RPMI7951 (cell line): ENCODE measurements at places on chromosomes 16 and 17.
A peak's percentile ranks its signal among the peaks of the same experiment; 100 is the strongest.

DNA sequence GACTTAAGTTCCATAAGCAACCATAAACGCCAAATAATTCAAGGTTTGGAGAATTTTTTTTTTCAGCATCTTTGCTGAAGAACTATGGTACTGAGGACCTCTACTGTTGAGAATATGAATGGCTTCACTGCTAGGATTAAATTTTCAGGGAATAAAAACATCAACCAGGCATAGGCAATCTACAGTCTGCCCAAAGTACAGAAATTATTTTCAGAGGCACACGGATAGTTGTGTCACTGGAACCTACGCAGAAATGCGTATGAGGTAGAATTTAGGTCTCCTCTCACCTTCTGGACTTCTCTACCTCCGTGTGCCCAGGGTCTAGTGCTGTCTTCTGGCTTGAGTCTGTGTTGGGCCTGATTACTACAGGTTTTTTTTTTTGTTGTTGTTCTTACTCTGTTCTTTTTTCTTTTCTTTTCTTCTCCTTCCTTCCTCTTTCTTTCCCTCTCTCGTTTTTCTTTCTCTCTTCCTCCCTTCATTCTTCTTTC lies 39.7 kb downstream of the NACA2 start:
- DNase-seq = peak; percentile 51

- peak; percentile 9 for DNase-seq
These were observed 2.0 kb downstream of the WNK4 start for GRCh38 chr17:42782166-42783061.

GRCh38 chr16:75053791-75054555 lies 55.1 kb downstream of the ZNRF1 start:
- no peak for DNase-seq

- no peak for DNase-seq
These were observed 199.3 kb downstream of the CCDC182 start for GRCh38 chr17:57545731-57546342.

DNA sequence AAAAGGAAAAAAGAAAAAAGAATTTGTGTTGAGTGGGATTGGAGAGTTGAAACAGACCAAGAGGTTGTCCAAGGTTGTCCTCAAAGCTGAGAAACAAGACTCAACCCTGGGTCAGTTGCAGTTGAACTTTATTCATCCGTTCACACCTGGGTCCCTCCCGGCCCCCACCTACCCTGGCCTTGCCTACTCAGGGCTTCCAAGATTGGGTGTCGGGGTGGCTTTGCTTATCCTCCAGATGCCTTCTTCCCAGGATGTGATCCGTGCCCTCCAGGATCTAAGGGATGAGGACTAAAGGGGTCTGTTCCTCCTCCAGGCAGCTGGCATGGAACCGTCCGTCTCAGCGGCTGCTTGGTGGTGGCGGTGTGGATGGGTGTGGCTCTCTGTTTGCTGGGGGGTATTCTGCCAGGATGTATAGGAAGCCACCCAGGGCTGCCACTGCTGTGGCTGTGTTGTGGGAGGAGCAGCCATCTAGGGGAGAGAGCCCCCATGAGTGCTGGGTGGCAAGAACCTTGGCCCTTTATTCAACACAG lies 10.3 kb upstream of the NAGPA start:
- DNase-seq = no peak

GRCh38 chr17:79595471-79595870 lies 15.4 kb downstream of the RBFOX3 start:
- no peak for DNase-seq

- no peak for DNase-seq
These were observed 332.0 kb downstream of the BCAS3 start for GRCh38 chr17:61009663-61010062.

DNA sequence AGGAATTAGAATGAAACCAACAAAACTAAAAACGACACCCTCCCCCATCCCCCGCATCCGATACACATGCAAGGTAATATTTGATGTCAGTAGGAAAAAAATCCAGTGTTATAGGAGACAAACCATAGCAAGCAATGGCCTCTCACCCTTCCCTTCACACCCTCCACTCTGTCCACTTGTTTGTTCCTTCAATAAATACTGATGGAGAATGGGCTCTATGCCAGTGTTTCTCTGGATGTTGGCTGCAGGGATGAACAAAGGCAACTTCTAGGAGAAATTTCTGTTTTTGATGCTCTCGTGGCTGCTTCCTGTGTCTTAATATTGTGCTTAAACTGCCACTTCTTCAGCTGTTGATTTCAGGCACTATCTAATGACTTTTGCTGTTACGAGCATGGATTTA lies 98.8 kb downstream of the WWOX start:
- no peak for DNase-seq

DNA sequence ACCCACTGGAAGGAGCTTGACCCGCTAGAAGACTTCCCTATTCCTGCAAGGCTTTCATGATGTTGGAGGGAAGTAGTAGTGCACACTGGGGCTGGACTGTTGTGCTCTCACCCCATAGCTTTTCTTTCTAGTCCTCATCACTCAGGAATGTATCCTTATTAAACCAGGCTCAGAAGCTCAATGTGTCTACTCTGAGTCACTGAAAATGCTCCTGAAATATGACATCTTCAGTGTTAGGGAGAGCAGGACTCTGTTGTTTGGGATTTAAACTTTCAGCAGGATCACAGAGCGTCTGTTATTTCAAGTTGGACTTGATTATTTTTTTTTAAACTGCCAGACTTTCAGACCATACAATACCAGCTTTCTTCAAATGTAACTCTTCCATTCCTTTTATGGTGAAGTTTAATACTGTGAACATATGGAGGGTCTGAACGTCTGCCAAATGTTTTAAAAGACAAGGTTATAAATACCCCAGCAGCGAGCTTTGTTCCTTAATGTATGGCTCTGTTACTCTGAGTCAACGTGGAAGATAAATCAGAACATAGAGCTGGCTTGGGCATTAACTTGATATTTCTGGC lies 257.5 kb downstream of the CDH11 start:
- DNase-seq = peak; percentile 84

GRCh38 chr16:87317750-87318644 lies 805 bp upstream of the C16orf95 start:
- peak; percentile 58 for DNase-seq

- DNase-seq = no peak
These were observed 79.3 kb downstream of the EMP2 start for GRCh38 chr16:10501016-10501607.

DNA sequence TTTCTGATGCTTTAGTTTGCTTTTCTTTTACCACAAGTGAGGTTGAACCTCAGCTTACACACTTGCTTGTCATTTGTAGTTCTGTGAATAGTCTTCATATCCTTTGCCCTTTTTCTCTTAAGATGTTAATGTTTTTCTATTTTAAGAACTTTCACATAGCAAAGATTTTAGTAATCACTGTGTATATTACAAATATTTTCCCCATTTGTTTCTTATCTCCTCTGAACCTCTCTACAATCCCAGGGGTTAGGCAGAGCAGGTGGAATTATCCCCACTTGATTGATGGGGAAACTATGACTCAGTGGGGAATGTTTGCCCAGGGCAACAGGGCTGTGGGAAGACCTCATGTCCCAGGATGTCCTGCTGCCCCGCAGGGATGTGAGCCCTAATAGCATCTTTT lies 11.7 kb upstream of the MYH3 start:
- peak; percentile 26 for DNase-seq

- no peak for DNase-seq
These were observed 39.9 kb upstream of the SDK2 start for GRCh38 chr17:73684183-73684582.

GRCh38 chr17:3609689-3610088 lies 478 bp upstream of the TRPV1 start:
- no peak for DNase-seq

DNA sequence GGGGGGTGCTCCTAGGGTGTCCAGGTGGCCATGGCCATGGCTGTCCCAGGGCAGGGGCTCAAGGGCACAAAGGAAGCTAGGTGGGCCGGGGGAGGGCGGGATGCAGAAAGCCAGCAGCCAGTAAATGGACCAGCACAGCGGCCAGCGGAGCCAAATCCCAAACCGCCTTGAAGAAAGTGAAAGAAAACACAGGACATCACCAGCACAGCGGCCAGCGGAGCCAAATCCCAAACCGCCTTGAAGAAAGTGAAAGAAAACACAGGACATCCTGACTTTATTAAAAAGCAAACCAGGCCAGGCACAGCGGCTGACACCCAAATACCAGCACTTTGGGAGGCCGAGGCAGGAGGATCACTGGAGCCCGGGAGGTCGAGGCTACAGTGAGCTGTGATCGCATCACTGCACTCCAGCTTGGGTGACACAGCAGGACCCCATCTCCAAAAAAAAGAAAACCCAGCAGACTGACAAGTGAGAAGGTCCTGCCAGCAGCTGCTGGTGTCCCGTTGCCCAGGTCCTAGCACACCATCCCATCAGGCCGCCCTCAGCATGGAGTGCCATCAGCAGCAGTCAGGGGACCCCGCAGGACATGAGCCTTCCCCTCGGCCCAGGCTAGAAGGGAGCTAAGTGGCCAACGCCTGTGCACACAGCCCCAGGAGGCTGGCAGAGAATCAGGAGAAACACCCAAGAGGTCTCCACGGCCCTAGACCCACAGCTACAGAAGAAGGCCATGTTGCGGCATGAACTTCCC lies 17.0 kb downstream of the SLC38A10 start:
- no peak for DNase-seq

GRCh38 chr16:12147681-12148080 lies 171.1 kb downstream of the SNX29 start:
- peak; percentile 66 for DNase-seq

DNA sequence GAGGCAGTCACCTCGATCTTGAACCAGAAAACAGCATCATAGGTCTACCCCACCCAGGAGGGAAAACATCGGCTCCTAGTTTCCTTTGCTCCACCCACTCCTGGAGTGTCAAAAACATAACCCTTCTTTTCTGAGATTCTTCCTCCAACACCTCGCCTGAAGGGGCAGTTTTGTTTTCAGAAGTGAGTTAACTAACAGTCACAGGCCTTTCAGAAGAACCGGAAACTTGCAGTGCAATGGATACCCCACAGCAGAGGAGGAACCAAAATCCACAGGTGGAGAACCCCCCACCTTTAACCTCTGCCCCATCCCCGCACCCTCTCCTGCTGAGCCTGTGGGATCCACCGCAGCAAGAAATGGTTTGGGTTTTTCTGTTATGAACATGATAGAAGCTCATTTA lies 7.8 kb upstream of the TEX2 start:
- DNase-seq = no peak

DNA sequence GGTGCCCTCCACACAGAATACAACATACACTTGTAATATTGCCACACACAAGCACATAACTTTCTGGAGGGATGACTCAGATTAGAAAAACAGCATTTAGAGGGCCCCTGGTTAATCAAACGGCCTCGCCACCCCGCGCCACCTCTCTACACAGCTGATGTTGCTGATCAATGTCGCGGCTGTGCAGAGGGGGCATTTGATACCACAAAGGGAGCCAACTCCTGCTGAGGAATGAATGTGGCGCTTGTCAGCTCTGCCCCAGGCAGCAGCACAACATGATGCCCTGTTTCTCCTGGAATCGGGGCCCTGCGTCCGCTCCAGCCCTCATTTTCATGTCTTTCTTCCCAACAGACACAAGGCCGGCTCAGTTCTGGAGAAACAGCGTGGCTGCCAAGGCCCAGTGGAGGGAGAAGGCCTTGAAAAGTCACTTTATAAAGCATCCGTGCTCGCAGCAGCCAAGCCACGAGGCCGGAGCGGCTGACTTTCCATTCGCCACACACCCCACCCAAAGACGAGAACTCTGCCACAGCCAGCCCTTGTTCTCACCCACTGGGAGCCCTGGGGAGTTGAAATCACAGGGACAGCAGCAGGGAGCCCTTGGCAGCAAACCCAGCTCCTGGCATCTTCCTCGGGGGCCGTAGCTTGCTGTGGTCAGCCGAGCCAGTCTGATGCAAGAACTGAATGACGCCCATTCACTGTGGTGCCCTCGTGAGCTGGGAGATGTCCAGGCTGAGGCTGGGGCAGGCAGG lies 65.6 kb downstream of the XYLT1 start:
- DNase-seq = peak; percentile 96

GRCh38 chr16:65102326-65102725 lies 19.5 kb downstream of the CDH11 start:
- no peak for DNase-seq

DNA sequence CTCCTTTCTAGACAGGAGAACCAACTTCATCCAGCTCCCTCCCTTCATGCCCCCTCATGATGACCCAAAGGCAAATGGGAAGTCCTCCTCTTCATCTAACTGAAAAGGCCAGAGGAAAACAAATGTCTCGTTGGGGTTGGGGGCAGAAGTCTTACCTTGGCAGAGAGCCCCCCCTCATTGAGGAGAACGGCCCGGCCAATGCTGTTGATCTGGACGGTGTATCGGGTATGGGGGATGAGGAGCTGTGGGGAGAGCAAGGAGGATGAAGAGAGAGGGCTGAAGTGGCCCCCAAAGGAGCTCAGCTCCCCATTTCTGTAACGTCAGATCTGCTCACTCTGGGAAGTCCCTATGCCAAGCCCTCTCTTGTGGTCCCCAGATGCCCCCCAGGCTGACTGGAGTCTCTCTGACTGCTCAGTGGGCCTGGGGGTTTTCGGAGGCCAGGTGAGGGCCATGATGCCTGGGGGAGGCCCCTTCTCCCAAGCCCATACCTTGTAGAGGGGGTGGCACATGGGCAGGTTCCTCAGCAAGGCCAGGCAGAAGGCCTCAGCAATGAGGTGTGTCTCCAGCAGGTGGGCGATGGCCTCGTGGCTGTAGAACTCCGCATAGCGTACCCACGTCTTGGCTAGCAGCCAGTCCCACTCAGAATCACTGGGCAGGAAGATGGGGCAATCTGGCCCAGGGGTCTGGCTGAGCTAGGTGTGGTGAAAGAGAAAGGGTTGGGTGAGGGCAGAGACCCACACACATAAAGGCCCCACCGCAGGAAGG lies 10.8 kb downstream of the ALOX12B start:
- no peak for DNase-seq

DNA sequence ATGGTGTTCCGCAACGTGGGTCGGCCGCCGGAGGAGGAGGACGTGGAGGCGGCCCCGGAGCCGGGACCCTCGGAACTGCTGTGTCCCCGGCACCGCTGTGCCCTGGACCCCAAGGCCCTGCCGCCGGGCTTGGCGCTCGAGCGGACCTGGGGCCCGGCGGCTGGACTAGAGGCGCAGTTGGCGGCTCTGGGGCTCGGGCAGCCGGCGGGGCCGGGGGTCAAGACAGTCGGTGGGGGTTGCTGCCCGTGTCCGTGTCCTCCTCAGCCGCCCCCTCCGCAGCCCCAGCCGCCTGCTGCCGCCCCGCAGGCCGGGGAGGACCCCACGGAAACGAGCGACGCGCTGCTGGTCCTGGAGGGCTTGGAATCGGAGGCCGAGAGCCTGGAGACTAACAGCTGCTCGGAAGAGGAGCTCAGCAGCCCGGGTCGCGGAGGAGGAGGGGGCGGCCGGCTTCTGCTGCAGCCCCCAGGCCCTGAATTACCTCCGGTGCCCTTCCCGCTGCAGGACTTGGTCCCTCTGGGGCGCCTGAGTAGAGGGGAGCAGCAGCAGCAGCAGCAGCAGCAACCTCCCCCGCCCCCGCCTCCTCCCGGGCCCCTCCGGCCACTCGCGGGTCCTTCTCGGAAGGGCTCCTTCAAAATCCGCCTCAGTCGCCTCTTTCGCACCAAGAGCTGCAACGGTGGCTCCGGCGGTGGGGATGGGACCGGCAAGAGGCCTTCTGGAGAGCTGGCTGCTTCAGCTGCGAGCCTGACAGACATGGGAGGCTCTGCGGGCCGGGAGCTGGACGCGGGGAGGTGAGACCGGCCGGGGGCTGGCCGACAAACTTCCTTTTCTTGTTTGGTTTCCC lies 821 bp downstream of the SOCS7 start:
- DNase-seq = peak; percentile 6
